ENCODE measurements at places on chromosomes 12 and 14.

DNA sequence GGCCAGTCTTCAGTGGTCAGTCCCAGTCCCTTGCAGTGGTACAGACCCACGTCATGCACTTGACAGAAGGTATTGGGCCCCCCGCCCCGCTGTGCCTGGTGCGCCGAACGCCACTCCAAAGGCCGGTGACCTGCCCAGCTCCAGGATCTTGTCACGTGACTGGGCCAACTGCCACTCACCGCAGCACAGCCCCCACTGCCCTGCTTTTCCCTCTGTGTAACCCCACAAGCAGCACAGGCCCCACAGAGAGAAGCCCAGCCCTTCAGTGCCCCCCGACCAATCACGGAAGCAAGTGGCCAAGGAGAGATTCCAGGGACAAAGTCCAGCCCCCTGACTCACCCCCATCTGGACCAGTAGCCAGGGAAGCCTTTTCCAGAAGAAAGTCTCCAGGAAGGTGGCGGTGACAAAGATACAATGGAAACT is 498 bp downstream of the GPR132 start:
- DNase-seq = no peak

GRCh38 chr12:123270214-123271000 is 1.2 kb downstream of the CDK2AP1 start:
- DNase-seq = peak; percentile 34

DNA sequence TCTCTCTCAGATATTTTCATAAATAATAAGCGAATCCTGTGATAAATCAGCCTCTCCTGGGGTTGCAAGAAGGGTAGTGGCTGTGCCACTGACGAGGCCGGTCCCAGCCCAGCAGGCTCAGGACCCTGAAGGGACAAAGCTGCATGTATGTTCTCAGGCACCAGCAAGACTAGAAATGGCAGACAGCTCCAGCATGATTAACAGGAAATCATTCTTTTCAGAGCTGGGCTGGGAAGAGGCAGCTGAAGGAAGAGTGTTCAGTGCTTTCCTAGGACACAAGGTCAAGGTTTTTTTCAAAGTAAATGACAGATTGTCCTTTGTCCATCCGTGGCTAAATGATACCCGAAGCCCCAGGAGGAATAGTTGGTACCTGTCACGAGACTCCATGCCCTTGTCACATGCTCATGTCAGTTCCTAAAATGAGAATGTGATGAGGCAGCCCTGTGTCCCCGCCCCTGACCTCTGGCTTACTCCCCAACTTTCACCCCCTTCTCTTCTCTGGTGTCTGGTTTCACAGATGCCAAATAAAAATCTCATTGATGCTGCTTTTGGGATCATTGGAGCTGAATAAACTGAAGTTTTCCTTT is 65.1 kb downstream of the PPP1R36 start:
- DNase-seq = no peak

- no peak for DNase-seq
Measured at GRCh38 chr14:95452176-95452892, 64.1 kb downstream of the SYNE3 start.

DNA sequence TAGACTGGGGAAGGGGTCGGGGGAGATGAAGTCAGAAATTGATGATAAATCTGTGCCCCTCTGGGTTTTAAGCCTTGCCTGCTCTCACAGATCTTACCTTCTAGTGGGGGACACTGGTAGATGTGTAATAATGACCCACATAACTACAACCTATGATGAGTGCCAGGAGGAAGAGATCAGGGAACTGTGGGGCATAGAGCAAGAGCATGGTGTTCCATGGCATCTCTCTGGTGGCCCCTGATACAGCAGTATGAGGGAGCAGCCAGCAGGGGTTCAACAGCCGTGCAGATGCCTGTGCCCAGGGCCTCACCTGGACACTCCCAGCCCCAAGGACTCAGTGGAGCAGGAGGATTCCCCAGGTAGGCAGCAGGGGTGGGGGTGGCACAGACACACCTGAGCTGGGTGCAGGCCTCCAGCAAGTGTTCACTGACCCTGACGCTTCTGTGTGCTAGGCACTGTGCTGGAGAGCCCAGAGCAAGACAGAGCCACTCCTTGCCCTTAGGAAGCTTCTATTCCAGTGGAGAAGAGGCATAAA is 5.0 kb downstream of the ACACB start:
- DNase-seq = no peak

GRCh38 chr12:38547586-38547985 is 231.0 kb downstream of the ALG10B start:
- DNase-seq = no peak

GRCh38 chr12:45350861-45351260 is 135.0 kb downstream of the ANO6 start:
- DNase-seq = no peak

GRCh38 chr14:90577661-90578282 is 180.9 kb downstream of the CALM1 start:
- DNase-seq = no peak

- no peak for DNase-seq
Measured at GRCh38 chr14:28381656-28382055, 384.9 kb upstream of the FOXG1 start.

GRCh38 chr12:2052826-2053678 is at the start of gene CACNA1C:
Gene CACNA1C (plus strand): TSS chr12:2052987. CDS start chr12:2053563, 576 bp downstream.
- DNase-seq = peak; percentile 39

DNA sequence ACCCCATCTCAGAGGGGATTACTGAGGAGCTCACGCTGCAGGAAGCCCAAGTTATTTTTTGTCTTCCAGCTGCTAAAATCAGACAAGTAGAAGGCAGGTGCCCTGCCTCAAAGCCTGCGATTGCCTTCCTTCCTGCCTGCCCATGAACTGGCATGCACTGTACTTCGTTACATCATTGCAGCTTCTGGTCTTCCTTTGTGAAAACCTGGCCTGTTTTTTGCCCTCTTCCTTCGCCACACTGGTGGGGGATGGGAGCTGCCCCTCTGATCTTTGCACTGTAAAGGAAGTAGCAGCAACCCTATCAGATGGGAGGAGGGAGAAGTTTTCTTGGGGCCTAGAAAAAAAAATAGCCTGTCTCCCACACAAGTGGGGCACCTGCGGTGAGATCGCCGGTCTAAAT is 1098.7 kb downstream of the BCL11B start:
- DNase-seq = peak; percentile 61

DNA sequence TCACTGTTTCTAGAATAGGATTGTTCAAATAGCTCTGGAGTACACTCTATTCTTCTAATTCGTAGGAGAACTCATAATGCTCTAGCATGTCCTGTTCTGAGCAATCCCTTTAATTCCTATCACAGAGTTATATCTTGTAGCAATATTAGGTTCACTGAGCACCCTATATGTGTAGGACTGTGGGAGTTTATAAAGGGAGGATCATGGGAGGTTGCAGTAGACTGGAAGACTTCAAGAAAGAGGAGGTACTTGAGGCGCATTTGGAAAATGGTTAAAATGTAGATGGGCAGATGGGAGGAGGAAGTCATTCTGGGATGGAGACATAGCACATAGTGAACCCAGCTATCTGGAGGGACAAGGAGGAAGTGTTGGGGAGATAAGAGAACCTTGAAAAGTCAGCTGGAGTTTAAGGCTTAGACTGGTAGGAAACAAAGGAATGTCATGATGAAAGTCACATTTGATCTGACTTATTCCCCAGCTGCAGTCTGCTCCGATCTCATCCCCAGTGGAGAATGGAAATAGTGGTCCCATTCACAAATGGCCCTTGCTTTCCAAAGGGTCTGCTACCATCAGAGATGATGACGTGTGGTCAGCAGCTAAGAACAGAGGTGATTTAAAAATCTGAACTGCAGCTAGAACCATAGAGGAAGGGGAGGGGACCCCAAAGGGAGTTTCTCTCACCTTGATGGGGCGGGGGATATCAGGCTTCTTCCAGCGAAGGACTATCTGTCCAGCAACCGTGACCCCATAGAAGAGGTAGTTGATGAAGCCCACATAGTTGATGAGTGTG is 10.1 kb upstream of the CEBPE start:
- DNase-seq = no peak

- no peak for DNase-seq
Measured at GRCh38 chr12:94706250-94706661, 55.9 kb upstream of the TMCC3 start.

DNA sequence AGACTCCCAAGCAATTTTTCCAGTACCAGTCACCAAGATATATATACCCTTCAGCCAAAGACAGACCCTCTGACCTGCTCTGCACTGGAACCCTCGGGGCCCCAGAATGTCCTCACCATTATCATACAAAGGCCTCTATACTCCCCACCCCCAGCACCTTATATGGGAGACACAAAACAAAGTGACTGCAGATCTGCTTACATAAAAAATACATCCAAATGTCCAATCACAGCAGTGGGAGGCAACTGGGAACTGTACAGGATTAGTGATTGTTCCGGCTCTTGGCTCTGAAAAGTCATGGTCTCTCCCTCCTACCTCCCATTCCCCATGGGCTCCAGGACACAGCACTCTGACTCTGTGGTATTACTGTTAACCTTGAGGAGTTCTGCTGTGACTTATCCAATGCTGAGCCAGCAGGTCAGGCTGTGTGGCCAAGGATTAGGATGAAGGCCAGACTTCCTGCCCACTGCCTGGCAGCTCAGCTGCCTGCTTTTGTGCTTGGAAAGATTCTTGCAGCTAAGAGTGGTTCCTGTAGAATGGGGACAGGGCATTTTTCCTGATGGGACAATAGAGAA is 13.7 kb downstream of the OXA1L start:
- DNase-seq = no peak

- DNase-seq = no peak
Measured at GRCh38 chr14:22926316-22926715, 2.9 kb downstream of the PRMT5 start.

DNA sequence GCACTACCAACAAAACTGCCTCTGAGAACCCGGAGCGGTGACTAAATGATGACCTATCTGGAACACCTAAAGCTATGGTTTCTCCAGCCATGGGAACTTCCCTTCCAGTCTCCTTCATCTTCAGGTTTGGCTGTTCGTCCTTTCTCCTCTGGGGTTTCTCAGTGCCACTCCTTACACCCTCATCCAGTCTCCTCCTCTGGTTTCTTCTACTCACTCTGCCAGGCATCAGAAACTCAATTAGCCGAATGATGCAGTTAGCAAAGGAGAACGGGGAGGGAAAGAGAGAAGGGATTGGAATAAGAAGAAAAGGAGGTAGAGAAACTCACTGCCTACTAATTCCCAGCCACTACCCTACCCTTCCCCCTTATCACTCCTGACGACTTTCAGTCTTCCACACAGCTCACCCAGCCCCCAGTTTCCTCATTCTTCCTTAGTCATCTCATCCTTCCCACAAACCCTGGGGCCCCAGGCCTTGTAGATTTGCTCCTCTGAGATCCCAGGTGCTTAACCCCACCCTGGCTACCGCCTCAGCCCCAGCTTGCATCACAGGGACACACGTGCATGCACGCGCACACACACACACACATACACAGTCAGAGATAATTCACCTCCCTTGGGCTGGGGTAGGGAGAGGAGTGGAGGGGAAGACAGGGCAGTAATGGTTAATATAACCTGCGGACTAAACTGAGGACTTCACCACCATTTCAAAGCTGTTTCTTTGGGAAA is 13.0 kb downstream of the FGD6 start:
- no peak for DNase-seq

GRCh38 chr12:99253068-99253467 is 394.5 kb upstream of the GARIN6 start:
- no peak for DNase-seq

GRCh38 chr14:60563113-60563512 is 54.2 kb downstream of the SIX6 start:
- DNase-seq = no peak

DNA sequence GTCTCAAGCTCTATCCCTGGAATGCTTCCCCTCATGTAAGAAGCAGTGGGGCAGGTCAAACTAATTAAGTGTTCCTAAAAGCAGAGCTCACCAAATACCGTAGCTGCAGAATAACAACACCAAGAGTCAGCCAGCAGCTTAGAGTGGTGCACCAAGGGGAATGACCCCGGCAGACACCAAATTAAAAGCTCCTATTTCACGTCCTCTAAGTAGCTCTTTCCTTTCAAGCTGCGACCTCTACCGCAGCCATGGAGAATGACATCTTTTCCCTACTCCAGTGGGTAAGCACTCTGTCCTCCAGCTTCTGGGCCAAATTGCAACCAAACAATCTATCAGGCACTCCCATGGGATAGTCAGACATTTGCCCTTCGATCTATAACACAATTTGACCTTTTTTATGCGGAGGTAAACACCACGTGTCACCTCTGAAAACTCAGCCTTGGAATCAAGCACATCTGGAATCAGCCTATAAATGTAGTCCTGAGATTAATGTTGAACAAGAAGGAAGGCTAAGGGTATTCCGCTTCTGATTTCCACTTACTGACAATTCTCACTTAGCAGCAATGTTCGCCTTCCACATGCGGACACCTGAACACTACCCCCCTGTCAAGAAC is 67.6 kb upstream of the CDKN3 start:
- no peak for DNase-seq

- no peak for DNase-seq
Measured at GRCh38 chr14:102819747-102820330, 42.6 kb downstream of the TRAF3 start.

DNA sequence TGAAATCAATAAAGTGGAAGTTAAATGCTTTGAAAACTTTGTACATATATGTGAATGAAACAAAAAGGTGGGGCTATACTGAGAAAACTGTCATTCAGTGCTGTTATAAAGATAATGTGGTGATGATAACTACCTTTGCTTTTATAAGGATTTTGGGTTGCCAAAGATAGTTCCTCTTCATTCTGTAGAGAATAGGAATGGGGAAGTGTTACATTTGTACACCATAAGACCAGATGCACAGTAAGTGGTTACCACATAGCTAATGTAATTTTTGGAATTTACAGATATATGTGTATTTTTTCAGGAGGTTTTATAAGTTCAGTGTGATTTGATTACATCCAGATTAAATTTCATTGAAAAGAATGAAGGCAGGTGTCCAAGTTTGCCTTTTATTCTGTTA is 18.1 kb downstream of the RAB21 start:
- DNase-seq = no peak

DNA sequence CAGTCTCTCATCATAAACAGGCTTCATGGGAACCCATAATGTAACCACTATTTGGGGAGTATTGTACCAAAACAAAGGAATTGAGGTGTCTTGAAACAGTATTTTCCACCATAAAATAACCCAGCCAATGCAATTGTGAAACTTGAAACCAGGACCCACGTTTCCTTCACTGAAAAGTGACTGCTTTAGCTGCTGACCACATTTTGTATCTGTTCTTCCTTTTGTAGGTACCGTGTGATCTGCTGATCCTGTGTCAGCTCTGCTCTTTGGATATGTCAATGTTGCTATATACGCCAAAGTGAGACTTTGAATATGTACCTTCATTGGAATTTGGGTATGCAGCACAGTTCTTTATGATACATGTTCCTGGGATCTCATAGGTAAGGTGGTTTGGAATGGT is 95.1 kb upstream of the CNTN1 start:
- DNase-seq = no peak

Data from stimulated activated naive CD8-positive, alpha-beta T cell treated with anti-CD3 and anti-CD28 coated beads, Interleukin-15, amount 100 ng/mL, for 72 hours (primary cell).